ENCODE measurements at places on chromosomes 2 and 18.

DNA sequence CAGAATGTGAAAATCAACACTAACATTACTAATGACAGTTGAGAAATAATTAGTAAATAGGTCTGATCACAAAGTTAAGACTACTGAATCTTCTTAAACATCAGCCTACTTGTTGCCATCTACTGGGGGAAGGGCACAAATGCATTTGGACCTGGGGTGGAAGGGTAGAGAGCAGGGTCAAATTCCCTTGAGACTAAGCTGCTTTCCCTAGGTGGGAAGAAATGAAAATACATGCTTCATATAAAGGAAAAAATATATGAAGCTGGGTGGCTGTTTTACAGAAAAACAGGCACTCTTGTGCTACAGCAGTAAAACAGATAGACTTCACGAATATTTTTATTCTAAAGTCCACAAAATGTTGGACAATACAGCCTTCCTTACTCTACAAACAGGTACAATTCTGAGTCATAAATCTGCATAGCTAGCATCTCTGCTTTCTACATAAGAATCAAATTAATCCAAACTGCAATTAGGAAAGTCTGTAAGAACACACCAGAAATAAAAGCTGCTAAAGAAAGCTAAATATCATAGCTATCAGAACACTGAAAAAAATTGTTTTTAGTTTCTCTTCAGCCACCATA, 10.9 kb downstream of the TRIP12 start:
- DNase-seq, result no peak

GRCh38 chr2:1766425-1766824, 22.1 kb upstream of the PXDN start:
- no peak for DNase-seq

DNA sequence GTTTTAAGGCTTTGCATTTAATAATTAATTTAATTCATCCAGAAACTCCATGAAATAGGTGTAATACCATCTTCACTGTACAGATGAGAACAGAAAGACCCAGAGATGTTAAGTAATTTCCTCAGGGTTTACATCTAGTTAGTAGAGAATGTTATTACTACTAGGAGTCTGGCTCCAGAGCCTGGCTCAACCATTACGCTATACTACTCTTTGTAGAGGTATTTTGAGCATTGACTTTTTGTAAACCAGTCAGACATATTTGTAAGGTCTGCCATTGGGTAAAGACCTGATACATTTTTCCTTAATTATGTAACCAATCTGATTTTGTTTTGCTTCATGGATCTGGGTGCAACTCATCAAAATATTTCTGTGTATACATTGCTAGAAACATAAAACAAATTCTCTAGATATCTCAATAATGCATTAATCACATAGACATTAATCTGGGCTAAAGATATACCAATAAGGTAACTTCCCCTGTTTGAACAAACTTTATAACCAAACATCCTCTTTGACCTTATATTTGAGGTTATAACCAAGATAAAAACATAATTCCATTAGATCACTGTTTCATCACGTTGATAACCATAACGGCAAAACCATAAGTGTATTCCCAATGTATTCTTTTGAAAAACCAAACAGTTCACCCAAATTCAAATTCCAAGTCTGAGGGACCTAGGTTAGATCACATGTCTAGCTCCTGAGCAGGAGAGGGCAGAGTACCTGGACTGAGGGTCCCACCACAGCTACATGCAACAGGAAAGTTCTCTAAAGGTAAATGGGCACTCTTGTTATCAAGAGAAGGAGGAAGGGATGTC, 135.0 kb downstream of the IKZF2 start:
- DNase-seq, result no peak

- no peak for DNase-seq
Measured at GRCh38 chr2:46421361-46421760, 58.0 kb upstream of the TMEM247 start.

DNA sequence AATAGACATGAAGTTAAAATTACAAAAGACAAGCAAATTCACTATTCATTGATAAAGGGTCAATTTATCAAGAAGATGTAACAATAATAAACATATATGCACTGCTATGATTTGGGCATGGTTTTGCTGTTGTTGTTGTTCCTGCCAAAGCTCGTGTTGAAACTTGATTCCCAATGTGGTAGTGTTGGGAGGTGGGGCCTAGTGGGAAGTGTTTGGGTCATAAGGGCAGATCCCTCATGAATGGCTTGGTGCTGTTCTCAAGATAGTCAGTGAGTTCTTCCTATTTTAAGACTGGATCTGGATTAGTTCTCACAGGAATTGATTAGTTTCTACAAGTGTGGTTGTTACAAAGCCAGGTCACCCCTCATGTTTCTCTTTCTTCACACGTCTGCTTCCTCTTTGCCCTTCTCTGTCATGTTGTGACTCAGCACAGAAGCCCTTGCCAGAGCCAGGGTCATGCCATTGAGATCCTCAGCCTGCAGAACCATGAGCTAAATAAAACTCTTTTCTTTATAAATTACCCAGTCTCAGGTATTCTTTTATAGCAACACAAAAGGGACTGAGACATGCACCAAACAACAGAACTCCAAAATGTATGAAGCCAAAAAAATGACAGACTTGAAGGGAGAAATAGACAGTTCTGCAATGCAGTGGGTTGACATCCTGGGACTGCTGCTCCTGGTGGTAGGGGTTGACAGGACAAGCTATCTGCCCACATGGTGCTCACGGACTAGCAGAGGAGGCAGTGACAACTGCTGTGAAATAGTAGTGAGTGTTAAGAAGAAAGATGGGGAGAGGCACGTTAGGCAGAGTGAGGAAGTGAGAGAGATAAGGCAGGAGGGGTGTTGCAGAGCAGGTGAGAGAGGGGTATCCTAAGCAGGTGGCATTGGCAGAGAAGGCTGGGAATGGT, 18.6 kb upstream of the SKA1 start:
- no peak for DNase-seq

- no peak for DNase-seq
Measured at GRCh38 chr2:234032279-234032856, 18.1 kb upstream of the SPP2 start.

GRCh38 chr2:171793691-171794678, 100.1 kb downstream of the SLC25A12 start:
- DNase-seq, result no peak
